Neural progenitor cell (in vitro differentiated cells): ENCODE measurements at places on chromosomes 11 and 22.

DNA sequence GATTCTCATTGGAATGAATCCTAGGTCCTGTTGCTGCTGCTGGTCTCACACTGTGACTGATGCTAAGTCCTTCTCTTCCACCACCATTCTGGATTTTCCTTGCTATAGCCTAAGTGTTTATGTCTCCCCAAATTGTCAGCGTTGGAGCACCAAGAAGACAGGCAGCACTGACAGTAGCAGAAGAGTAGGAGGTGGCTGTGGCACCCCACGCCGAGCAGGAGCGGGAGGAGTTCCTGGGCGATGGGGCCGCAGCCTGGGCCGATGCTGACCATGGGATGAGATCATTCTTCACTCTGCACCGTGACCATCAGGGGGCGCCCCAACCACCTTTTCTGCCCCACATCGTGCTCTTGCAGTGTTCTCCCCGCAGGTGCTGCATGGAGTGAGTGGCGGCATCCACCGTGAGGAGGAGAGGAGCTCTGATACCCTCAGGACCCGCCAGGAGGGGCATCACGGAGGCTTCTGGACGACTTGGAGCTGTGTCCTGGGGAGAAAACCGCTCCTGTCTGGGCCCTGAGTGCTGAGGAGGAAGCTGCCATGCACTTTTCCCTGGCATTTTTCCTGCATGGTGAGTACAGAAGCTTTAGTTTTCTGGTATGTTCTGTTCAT, 57.0 kb downstream of the LRRC74B start:
- DNase-seq: peak; percentile 90

GRCh38 chr11:22479208-22479607, 141.0 kb downstream of the SLC17A6 start:
- no peak for DNase-seq

GRCh38 chr11:112507281-112507680, 246.6 kb upstream of the PLET1 start:
- DNase-seq: peak; percentile 16

DNA sequence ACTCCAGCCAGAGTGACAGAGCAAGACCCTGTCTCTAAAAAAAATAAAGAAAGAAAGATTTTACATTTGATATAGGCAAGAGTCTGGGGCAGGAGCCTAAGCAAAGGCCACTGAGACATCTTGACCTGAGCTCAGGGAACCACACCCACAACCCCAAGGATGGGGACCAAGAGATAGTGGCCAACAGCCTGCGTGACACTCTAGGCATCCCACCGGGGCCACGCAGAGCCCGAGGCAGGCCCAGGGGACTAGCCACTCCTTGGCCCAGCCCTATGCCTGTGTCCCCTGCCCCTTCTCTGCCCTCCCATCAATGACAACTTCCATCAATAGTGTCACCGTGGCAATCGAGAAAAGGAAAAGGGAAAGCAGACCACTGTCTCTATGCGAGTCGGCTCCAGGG, 41.1 kb downstream of the MN1 start:
- DNase-seq: no peak

DNA sequence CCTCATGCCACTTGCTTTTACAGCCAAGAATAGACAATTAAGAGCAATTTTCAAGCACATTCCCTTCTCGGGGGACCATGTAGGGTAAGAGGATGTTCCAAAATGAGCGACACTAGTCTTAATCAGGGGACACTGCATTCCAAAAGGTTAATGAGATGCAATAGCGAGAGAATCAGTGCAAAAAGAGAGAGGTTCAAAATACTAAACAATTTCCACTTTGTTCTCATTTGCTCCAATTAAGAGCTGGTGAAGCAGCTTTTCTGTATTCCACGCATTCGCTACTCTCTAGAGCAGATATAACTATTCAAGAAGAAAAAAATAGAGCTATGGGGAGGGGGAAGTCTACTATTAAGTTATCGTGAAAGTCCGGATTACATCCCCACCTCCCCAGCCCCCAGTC, 811 bp downstream of the LRRC4C start:
- peak; percentile 14 for DNase-seq

- DNase-seq: peak; percentile 86
Observed at GRCh38 chr22:28829358-28830181, 29.2 kb upstream of the XBP1 start.

DNA sequence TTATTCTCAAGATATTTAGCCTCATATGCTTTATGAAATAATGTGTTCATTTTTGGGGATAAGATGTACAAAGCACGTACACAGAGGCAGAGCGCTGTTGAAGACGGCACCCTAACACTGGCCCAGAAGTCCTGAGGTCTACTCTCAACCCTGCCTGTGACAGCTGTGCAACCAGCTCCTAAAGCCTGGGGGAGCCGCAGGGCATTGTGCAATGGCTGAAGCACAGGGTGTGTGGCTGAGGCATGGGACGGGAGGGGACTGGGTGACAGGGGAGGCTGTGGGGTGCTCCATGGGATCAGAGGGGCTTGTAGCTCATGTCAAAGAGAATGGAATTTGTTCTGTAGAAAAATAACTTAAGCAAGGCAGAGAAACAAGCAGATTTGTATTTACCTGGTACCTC, 27.7 kb downstream of the FAM227A start:
- no peak for DNase-seq

- DNase-seq: no peak
Observed at GRCh38 chr11:75341612-75342011, 9.8 kb downstream of the ARRB1 start.

GRCh38 chr11:60971520-60971919, at the start of gene CD6:
Gene CD6 (plus strand): TSS chr11:60971680. CDS start chr11:60971866, 186 bp downstream.
- no peak for DNase-seq

GRCh38 chr11:135033540-135033939, 621.5 kb upstream of the B3GAT1 start:
- DNase-seq: peak; percentile 76

GRCh38 chr11:86625981-86626380, 46.4 kb downstream of the ME3 start:
- DNase-seq: no peak

DNA sequence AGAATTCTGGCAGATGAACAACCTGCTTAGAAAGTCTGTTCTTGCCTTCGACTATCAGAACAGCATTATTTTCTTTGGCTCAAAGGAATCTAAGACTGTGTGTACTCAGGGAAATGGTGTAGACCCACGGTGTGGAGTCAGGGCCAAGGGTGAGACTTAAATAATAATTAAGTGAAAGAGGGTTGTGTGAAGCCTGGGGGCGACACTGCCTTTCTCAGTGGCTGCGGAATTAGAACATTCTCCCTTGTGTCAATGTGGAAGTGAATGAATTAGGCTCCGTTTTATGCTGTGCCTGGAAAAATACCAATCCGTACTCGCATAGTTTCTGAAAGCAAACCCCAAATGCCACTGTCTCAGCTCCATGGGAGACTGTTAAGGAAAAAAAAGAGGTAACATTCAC, 50.7 kb downstream of the NAV2 start:
- no peak for DNase-seq

DNA sequence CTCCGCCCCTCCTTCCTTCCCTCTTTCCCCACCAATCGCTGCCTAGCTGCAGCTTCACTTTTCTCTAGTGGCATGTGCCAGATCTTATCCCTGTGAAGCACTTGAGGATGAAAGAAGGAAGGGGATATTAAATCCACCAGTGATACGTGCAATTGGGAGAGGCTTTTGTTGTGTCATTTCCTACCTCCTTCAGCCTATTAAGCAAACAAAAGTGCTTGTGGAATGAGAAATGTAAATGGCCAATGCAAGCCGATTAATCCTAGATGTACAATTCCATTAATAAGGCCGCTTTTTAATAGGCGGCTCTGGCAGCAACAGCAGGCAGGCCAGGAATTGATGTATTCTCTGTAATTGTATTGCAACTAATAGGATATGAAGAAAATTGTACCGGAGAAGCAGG, 23.3 kb downstream of the NTM start:
- no peak for DNase-seq

GRCh38 chr22:28341001-28341400, 338.6 kb downstream of the TTC28 start:
- DNase-seq: no peak

GRCh38 chr11:77441426-77441825, 32.5 kb downstream of the PAK1 start:
- DNase-seq: no peak

DNA sequence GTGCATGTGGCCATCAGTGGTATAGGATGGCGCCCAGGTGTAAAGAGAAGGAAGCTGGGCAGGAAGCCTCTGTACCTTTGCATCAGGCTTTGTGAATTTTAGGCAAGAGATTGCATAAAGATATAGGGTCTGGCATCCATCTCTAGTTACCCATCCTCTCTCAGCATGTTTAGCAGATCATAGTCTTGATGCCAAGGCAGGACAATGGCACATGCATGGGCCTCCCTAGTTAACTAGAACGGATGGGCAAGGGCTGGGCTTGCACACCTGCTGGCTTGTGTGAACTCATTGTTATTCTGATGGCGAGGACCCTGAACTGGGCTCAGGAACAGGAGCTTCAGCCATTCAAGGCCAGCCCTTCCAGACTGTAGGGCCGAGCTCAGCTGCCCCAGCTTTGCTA, 229.2 kb upstream of the NCAM1 start:
- no peak for DNase-seq

DNA sequence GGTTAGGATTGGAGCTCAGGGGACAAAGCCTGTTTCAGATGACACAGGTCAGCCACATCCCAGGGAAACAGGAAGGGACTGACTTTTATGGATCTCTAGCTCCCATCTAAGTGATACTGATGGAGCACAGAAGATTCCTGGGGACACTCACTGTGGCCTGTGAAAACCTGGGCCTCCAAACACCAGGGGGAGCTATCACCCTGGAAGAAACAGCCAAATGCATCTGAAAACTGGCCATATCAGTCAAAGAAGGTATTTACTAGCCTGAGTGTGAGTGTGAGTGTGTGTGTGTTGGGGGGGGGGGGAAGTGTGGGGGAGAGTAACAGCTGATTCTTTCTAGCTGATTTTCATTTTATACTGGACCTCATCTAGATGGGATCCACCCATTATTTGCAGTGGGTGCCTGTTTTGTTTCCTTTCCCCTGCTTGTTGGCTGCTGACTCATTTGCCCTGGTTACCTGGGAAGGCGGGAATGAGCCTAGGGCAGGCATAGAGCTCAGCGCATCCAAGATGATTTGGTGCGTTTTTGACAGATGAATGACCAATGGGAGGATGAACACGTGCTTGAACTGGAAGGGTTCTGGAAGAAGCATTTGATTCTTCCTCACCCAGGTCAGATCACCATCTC, 284.0 kb downstream of the KIRREL3 start:
- peak; percentile 61 for DNase-seq

GRCh38 chr11:105829084-105829483, 193.0 kb downstream of the MSANTD4 start:
- no peak for DNase-seq

GRCh38 chr11:10818594-10818993, 9.9 kb upstream of the EIF4G2 start:
- no peak for DNase-seq

- DNase-seq: no peak
Observed at GRCh38 chr22:17606496-17606895, 22.1 kb downstream of the ATP6V1E1 start.

GRCh38 chr11:125162743-125163142, 1.8 kb upstream of the PKNOX2 start:
- peak; percentile 68 for DNase-seq

GRCh38 chr11:129455756-129456655, 80.4 kb downstream of the BARX2 start:
- DNase-seq: no peak

DNA sequence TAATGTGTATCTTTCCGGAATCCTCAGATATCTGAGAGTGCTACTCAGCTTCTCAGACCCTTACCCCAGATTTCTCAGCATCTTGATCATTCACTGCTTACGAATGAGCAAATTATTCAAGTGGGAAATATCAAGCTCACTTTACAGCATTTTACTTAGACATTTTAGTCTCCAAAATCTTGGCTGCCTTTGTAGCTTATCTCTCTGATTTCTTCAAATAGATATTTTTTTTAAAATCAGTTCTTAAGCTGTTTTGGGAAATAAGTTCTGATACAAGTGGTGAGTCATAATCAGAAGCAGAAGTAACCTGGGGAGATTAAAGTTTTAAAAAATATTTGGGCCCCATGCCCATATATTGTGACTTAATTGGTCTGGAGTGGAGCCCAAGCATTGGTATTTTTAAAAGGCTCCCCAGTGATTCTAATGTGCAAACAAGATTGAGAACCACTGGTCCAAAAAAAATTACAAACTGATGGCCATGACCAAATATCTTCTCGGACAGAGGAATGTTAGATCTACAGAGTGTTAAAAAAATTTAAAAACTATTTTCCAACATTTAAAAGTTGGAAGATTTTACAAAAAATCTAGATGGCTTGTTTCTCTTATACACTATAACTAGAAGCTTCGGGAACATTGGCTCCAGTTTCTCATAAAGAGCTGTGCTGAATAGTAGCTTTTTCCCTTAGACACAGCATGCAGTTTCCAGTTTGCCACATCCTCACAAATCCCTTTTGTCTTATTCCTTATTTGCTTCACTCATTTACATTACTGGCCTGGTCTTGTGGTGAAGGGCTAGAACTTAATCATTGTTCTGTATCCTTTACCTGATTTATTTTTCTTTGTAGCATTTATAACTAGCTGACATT, 87.8 kb upstream of the BMAL1 start:
- no peak for DNase-seq

GRCh38 chr11:14357881-14358728, 878 bp downstream of the RRAS2 start:
- peak; percentile 93 for DNase-seq

DNA sequence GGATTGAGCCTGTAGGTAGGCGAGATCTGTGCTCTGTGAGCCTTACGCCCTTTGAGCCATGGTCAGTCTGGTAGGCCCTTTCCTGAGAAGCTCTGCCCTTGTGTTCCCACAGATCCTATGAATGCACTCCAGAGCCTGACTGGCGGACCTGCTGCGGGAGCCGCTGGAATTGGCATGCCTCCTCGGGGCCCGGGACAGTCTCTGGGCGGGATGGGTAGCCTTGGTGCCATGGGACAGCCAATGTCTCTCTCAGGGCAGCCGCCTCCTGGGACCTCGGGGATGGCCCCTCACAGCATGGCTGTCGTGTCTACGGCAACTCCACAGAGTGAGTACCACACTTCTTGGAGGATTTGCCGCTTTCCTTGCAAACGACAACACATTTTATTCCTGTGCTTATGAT, 47.4 kb downstream of the MED15 start:
- no peak for DNase-seq

GRCh38 chr22:45703758-45704157, 32.1 kb downstream of the ATXN10 start:
- DNase-seq: peak; percentile 78

GRCh38 chr22:49678842-49679170, 148.9 kb downstream of the BRD1 start:
- no peak for DNase-seq

- DNase-seq: no peak
Observed at GRCh38 chr11:26027887-26028286, 304.0 kb upstream of the ANO3 start.

GRCh38 chr22:39205344-39206021, 39.3 kb downstream of the PDGFB start:
- no peak for DNase-seq
